ENCODE measurements at places on chromosomes 5 and 9.

DNA sequence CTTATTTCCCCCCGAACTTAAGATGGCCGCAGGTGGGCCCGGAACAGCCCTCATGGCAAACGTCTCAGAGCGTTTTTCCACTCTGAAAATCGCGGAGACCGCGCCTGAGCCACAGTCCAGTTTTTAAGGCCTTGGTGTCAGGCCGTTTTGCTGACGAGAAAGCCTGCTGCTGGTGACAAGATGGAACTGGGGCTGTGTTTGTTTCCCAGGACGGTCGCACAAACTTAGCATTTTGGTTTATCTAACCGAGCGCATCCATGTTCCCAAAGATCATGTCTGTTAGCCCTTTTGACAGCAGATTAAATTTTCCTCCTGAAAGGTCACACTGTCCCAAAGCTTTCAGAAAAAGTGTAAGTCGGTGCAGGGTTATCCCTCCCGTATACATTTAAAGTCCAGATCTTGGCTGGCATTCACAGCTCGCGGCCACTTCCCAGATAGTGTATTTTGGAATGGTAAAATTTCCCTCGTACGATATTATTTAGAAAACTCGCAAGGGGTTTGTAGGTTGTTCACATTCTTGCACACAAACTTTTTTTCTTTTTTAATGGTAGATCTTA lies 812 bp downstream of the SREK1 start:
- DNase-seq = no peak

GRCh38 chr5:163564321-163564938 lies 59.0 kb downstream of the MAT2B start:
- peak; percentile 63 for DNase-seq

DNA sequence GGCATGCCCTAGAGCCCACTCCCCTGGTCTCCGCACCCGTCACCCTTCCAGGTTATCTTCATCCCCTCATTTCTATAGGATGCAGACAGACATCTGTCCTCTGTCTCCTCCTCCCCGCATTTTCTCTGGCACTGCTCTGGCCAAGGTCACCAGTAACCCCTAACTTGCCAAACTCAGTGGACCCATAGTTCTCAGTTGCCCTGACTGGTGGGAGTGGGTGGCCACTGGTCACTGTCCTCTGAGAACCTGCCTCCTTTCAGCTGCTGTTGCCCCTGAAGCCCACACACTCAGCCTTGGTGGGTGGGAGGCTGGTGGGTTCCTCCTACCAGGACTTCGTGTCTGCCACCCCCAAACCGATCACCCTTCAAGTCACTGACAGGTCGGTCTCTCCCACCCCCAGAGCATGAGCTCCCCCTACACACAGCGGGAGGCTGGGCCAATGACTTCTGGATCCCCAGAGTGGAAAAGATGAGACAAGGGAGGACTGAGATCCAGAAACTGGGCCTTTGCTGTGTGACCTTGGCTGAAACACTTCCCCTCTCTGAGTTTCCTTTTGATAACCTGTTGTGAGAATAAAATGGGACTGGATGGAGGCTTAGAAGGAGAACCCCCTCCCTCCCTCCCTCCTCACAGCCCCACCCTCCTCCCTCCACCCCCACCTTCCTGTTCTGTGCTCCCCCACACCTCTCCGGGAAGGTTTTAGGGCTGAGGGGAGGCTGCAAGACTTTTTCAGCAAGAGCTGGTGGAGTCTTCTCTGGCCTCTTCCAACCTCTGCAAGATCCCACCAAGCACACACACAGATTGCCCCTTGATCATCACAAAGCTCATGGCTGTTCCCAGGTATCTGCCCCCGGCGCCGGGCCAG lies 2.4 kb upstream of the DBN1 start:
- DNase-seq = no peak

GRCh38 chr9:129324808-129325502 lies 146.9 kb upstream of the IER5L start:
- DNase-seq = no peak

DNA sequence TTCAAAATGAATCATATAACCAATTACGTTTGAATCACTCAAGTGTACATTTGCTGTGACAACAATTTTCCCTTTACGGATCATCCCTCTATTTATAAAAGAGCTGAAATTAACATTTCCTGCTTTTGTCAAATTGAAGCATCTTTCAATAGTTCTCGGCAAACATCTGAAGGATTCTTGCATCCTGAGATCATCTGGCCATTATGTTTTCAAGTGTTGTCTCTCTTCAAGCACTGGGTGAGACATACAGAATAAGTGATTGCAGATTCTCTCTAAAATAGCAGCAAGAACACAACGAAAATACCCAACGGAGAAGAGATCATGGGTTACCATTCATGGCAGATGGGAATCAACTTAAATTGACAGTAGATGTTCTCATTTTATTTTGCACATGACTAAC lies 283.4 kb upstream of the GRAMD2B start:
- no peak for DNase-seq

- no peak for DNase-seq
Measured at GRCh38 chr9:70083429-70083828, 39.8 kb downstream of the MAMDC2 start.

GRCh38 chr9:95189251-95190098 lies 128.0 kb downstream of the FANCC start:
- no peak for DNase-seq

DNA sequence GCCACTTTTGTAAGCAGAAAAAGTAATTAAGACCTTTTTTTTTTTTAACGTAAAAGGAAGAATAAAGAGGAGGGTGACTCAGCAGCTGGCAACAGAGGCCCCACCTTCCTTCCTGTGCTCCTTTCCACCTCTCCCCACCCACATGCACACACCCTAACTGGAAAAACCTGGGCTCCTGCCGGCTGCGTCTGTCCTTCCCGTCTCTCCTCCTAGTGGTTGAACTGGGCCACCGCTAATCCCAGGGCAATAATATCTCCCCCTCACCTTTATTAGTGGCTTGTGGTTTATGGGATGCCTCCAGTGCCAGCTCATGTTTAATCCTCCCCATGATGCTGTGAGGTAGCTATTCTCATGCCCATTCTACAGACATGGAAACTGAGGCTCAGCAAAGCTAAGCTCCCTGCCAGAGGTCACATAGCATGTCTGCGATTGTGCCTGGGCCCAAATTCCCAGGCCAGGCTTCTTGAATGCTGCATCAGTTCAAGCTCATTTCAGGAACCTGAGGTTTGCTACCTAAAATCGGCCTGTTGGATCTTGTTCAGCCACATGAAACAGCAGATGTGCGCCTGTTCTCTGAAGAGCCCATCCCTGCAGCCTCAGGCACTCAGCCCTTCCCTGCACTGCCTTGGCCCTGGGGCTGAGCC lies 60.9 kb upstream of the IL17B start:
- peak; percentile 15 for DNase-seq

- no peak for DNase-seq
Measured at GRCh38 chr5:134584662-134585061, 48.0 kb downstream of the SAR1B start.

- DNase-seq = no peak
Measured at GRCh38 chr5:61507232-61507631, 175.2 kb downstream of the ZSWIM6 start.

DNA sequence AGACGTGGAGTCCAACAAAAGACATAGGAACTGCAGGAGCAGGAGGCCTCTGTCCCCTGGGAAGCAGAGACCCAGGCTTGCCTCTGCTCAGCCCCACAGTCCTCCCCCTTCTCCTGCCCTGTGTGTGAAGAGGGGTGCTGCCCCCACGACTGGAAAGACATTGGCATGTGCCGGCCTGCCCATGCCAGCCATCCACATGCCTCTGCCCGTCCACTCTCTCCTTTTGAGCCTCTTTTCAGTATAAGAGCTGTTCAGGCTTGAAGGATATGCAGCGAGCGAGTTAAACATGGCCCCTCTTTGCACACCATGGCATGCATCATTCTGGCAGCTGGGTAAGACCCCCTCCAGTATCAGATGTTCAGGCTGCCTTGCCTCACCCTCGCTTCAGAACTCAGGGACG lies 159.7 kb upstream of the OTULINL start:
- no peak for DNase-seq

DNA sequence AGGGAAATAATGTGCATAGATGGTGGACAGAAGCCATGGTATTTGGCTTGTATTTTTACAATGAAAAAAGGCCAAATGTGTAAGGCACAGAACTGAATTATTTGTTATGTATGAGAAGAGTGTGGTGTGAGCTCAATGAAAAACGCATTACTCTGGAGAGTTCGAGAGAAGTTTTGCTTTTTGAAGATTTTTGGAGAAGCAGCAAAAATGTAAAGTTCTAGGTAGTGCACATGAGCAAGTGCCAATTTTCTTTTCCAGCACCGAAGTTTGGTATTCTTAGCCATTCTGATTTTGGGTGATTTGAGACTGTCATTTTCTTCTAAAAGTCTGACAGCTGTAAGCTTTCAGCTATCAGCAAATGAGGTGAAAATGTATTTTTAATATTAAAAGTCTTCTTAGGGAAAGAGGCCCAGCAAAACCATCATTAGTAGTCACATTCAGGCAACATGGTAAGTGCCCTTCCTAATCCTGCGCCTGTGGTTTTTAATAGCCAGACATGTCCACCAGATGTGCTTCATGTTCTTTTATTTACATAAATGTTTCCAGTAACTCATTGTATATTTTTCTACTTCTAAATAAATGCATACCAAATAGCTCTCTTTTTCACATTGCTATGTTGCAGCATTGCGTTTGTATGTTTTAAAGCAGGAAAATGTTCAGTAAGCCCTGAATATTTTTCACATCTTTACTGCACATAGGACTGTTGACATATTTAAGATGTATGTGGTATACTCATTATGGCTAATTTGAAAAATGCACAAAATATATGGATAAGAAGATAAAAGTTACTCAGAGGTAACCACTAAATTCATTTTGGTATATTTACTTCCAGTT lies 50.4 kb downstream of the RASGRF2 start:
- no peak for DNase-seq

DNA sequence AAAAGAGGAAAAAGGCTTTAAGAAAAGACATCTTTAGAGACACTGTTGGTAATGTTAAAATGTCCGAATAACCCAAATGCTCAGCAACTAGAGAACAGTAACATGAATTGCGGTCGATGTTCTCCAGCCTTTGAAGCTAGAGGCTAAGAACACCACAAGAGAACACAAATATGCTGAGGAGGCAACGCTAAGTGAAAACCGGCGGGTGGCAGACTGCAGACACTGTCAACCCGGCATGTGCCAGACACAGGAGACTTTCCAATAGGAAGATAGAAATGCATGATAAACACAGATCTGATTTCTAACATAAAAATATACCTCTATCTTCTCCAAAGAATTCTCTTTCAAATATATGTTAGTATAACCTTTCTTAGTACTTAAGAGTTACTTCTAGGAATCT lies 18.4 kb upstream of the DDX41 start:
- no peak for DNase-seq

- DNase-seq = no peak
Measured at GRCh38 chr9:83432104-83432627, 106.0 kb downstream of the FRMD3 start.
